CD4-positive, alpha-beta T cell treated with Interferon alpha-2 for 1 hour (primary cell): ENCODE measurements at places on chromosomes 3 and 15.

DNA sequence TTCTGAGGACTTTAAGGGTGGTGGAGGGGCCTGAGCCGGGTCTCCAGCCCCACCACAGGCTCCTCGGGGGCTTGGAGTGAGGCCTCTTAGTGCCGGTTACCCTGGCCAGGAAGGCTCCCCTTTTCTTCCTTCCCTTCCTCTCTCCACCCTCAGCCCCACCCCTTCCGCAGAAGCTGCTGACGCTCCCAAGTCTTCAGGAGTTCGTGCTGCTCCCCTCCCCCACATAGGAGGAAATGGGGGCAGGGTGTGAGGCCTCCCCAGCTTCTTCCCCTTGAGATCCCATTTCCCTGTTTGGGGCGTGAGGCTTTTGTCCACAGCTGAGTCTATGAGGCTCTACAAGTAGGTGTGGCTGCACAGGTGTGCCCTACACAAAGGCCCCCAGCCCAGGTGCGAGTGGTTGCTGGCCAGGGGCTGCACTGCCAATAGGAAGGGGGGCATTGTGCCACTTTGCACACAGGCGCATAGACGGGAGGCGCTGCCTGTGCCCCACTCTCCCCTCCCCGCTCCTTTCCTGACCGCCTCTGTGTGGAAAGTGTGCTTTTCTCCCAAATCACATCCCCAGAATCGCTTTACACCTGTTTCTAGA is 915 bp upstream of the CALML4 start:
- peak; percentile 7 for DNase-seq

DNA sequence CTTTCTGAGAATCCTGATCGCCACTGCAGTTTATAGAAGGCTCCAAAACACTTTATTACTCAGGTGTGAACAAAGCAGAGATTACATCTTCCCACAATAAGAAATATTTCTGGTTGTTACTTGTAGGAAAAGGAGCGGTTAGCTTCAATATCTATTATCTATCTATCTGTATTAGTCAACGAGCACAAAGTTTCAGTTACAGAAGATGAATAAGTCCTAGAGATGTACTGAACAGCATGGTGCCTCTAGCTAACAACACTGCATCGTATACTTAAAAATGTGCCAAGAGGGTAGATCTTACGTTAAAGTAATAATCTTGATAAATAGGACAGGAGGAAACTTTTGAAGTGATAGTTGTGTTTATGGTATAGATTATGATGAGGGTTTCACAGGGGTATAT is 10.9 kb upstream of the CCR3 start:
- no peak for DNase-seq

- no peak for DNase-seq
Observed at GRCh38 chr3:65439641-65440284, 599.0 kb downstream of the MAGI1 start.

DNA sequence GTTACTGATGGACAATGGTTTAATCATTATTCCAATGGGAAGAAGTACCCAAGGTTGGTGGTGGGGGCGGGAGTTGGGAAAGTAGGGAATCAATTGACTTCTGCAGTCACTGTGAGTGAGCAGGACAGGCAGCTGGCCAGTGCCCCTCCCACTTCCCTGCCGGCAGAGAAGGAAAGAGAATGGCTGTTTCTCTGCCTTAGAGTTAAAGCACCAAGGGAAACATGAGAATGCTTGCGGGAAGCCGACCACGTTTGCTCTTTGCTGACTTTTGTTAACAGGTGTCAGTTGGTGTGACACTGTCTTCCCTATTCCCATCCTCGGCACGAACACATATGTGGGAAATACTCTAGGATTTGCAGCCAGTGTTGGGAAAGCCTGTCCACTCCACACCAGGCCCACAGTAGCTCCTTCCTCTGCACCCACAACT is 33.5 kb upstream of the MFSD1 start:
- DNase-seq = no peak

DNA sequence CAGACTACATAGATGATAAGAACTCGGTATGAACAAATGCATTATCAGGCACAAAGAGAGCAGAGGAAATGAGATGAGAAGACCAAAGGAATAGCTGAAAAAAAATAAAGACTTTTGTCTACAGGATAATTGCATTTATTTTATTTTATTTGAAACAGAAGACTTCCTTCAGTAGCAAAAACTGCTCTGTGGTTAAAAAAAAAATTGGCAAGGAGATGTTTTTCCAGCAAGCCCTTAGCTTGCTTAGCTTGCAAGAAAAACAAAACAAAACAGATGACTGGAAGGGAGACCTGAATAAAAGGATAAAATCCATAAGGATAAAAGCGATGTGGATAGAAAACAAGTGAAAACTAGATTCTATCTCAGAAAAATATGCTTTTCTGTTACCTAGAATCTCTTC is 9.1 kb upstream of the PPM1L start:
- DNase-seq = no peak

- DNase-seq = peak; percentile 87
Observed at GRCh38 chr15:78108300-78109084, 16.1 kb downstream of the SH2D7 start.

- peak; percentile 45 for DNase-seq
Observed at GRCh38 chr3:194134231-194134756, 1.7 kb upstream of the HES1 start.

DNA sequence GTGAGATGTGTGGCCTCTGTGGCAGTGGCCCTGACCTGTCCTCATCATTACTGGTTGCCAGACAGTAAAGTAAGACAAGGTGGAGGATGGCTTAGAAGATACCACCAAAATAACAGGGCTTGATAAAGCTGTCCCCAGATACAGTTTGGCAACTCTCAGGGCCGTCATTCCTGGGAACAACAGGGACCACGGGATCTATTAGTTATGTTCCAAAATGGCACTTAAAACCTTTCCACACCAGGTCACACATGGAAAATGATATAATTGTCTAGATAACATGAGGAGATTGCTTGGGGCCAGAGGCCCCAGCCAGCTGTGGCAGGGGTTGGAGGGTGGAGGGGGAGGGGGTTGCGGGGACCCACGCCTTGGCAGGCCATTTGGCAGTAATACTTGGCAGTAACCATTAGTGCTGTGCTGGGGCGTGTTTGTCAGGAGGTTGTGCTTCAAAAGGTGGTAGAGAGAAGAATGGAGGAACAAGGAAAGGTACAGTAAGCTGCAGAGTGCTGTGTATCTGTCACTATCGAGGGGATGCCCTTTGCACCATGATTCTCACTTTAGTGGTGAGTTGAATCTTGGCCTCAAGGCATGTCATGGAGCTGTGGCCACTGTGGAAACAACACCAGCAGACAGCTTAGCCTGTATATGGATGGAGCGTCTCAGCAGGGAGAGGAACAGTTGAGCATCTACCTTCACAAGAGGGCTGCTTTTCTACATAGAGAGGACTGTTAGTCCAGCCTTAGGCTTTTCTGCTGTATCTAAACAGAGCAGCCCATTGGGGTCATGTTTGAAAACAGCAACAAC is 14.0 kb downstream of the PLCL2 start:
- DNase-seq = no peak

GRCh38 chr3:31361371-31362273 is 171.1 kb upstream of the STT3B start:
- no peak for DNase-seq
